GM18507 (cell line): ENCODE measurements at places on chromosomes 12 and 14.

DNA sequence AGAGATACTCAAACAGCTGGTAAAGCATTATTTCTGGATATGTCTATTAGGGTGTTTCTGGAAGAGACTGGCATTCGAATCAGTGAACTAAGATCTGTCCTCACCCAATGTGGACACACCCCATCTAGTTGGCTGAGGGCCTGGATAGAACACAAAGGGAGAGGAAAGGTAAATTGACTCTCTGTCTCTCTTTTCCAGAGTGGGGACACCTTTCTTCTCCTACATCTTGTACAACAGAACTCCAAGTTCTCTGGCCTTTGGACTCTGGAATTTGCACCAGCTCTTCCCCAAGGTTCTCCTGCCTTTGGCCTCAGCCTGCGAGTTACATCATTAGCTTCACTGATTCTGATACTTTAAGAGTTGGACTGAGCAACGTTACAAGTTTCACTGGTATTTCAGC is 1253.9 kb downstream of the SLC16A7 start:
- DNase-seq = no peak

- DNase-seq = no peak
Observed at GRCh38 chr12:105468464-105468863, 138.0 kb downstream of the C12orf75 start.

GRCh38 chr14:96221109-96221650 is 16.5 kb downstream of the BDKRB2 start:
- no peak for DNase-seq

- no peak for DNase-seq
Observed at GRCh38 chr12:83896416-83896815, 1016.2 kb downstream of the SLC6A15 start.

DNA sequence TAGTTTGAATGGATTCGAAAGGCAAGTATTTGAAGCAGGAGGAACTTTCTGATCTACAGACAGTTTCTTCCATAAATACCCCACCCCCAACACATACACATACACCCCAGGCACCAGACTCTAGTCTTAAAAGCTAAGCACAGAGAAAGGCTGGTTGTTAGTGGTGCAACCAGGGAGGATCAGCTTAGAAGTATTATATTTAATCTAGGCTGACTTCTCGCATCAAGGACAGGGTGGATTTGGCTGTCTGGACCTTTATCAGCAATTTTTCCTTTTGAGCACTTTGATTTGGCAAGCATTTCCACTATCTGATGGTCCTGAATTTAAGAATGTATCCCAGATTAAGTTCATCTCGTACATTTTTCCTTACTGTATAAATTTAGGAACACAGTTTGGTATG is 1489.8 kb upstream of the FLRT2 start:
- no peak for DNase-seq
